ENCODE measurements at places on chromosomes 5 and 9.

GRCh38 chr5:178551059-178551458, 39.1 kb downstream of the COL23A1 start:
- DNase-seq: no peak

DNA sequence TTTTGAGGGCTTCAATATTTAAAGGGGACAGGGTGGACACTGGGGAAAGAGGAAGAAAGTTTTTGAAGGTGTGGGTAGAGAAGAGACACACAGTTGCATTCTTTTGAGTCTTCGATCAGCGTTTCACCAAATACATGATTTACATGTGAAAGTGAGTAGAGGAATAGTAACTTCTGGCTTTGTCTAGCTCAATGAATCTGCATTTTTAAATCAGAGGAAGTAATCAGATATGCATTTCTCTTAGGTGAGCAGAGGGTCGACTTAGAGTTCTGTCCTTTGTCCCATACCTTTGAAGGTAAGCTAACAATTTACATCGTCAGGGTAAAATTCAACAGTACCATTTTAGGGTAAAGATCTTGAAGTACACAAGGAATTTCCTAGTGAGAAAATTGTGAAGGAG, 406.4 kb upstream of the ZNF462 start:
- DNase-seq: no peak

DNA sequence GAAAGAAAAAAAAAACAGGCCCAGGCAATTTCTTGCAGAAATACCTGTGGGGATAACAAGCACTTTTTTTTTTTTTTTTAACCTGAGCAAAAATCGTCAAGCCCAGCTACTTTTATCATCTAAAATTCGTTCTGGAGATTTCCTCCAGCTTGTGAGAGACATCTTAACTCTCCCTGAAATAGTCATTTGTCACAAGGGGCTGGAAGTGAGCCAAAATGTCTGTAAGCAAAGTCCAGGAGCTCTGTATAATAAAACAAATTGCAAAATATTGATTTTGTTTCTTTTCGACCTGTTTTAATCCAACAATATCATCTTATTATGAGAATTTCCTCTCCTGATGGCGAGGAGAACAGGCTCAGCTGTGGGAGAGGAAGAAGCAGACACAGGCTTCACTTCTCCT, 168.4 kb downstream of the TTLL11 start:
- no peak for DNase-seq

- no peak for DNase-seq
Measured at GRCh38 chr5:117204404-117204803, 629.8 kb upstream of the SEMA6A start.

GRCh38 chr9:101126556-101126955, 98.0 kb downstream of the PLPPR1 start:
- DNase-seq: no peak

DNA sequence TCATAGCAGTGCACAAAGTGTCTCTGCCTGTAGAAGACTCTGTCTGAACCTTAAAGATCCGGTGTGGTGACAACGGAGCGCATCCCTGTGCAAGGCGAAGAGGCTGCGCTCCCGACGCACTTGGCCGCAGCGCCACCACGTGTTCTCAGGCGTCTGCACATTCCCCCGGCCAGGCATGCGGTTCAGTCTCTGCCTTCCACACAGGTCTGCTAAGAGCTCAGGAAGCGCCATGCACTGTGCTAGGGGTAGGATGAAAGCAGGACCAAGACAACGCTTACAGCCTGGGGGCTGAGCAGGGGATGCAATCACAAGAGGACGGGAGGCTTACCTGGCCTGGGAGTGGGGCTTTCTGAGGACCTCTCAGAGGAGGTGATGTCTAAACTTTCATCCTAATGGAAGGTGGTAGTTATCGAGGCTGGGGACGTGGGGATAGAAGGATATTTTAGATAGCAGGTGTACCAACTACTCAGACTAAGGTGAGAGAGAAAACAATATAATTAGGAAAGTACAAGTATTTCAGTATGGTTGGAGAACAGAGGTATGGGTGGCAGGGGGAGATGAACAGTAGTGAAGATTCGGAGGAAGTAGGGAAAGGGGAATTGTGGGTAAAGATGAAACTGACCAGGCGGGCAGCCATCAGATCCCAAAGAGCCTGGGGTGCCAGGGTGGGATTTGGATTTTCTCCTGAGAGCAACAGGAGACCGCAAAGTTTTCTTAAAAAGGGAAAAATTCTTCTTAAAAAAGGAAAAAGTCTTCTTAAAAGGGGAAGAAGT, 13.3 kb downstream of the CAPSL start:
- DNase-seq: peak; percentile 64

DNA sequence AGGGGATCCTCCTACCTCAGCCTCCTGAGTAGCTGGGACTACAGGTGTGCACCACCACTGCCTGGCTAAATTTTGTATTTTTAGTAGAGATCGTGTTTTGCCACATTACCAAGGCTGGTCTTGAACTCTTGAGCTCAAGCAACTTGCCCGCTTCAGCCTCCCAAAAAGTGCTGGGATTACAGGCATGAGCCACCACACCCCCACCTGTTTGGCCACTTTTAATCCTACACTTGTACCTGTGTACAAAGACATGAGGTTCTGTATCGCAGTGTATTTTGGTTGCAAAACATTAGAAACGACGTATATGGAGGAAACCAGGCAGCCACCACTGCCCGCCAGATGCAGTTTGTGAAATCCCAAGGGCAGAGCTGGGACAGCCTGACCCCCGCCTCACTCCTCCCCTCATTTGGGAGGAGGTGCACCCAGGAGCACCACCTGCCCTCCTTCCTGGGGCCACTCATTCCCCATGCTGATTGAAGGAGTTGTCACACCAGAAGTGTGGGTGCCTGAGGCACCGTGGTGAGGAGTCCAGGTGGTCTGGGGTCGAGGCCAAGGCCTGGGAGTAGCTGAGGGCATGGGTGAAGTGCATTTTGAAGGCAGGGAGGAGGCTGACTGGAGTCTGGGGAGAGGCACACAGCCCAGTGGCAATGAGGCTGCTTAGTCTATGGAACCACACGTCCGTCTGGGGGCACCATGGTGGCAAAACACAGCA, 39.3 kb upstream of the OLFM1 start:
- no peak for DNase-seq

GRCh38 chr9:15416880-15417279, 5.8 kb upstream of the SNAPC3 start:
- DNase-seq: peak; percentile 12

- DNase-seq: no peak
Measured at GRCh38 chr5:122099060-122099790, 21.2 kb upstream of the LOX start.

DNA sequence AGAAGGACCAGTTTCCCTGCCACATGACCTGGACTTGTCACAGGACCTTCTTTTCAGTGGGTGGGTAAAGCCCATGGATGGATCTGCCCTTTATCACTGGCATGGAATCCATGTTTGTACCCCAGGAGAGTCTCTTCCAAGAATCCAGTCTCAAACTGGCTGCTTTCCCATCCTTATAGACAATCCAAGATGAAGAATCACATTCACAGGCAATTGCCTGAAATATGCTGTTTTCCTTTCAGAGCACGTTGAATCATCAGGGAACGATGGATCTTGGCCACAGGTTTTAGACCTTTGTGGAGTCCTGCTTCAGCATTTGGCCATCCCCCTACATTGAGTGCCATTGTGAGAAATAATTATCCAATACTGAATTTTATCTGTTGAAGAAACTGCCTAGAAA, 319.8 kb downstream of the ASTN2 start:
- no peak for DNase-seq

DNA sequence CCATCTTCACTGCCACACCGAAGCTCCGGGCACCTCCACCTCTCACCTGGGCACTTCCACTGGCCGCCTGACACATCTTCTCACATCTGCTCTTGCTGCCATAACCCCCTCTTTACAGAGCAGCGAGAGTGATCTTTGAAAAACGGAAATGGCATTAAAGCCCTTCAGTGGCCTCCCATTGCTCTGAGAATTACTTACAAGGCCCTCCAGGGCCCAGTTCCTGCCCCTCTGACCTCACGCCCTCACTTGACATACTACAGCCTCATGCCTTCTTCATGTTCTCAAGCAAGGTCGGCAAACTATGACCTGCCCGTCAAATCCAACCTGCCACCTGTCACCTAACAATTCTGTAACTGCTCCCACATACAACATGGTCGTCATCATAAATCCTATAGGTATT, 187.3 kb downstream of the NR3C1 start:
- DNase-seq: no peak

GRCh38 chr5:139653616-139654015, 5.5 kb downstream of the CXXC5 start:
- DNase-seq: no peak

GRCh38 chr5:172385010-172385563, 69.2 kb downstream of the SH3PXD2B start:
- DNase-seq: no peak

DNA sequence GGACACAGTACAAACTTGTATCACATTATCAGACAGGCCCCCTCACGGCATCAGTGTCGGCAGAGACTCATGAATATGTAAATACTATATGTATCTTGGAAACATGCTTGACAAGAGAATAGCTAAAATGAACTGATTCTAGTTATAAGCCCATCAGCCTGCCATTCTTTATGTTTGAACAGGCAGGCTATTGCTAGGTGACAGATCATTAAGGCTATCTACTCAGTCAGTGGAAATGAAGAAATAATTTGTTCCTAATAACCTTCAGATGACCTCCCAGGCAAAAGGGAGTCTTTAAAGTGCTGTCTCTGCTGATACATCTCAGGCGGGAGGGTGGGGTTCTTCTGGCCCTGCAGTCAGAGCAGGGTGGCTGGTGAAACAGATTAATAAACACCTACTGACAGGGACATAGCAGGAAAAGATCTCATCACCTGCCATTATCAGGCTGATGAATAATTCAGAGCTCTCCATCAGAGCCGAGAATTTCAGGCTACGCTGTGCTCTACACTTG, 394.2 kb downstream of the RASEF start:
- no peak for DNase-seq

DNA sequence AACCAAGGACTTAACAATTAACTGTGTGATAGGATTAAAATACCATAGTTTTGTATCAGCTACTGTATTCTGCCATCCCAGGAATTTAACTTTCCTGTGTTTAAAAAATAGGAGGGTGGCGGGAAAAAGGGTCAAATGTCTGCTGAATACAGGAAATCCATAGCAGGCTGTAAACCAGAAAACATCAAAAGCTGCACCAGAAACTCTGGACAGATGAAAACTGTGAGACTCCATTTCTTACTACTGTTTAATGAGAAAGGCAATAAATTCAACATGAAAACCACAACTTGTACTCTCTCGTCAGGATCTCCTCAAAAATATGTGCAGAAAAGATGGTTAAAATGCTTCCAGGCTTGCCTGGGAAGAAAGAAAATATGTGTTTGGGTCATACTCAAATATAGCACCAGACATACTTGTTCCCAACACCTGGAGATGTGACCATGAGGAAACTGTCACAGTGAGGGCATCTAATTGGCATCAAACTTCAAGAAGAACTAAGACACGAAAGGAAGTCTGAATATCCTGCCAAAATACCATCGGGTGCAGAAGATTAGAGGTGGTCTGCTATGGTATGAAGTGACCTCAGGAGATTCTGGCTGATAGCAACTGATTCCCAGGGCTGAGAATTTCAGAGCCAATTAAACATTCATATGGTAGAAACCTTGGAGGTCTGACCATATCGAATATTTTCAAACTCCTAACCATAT, 164.7 kb upstream of the TARS1 start:
- no peak for DNase-seq

GRCh38 chr5:58505971-58506640, 14.9 kb downstream of the GAPT start:
- DNase-seq: no peak

- DNase-seq: no peak
Measured at GRCh38 chr9:18154661-18155060, 319.3 kb upstream of the ADAMTSL1 start.

- no peak for DNase-seq
Measured at GRCh38 chr5:139140591-139141071, 57.5 kb downstream of the SIL1 start.

GRCh38 chr5:172370237-172370640, 84.1 kb downstream of the SH3PXD2B start:
- DNase-seq: no peak
